ENCODE measurements at places on chromosomes 2 and 18.
A peak's percentile ranks its signal among the peaks of the same experiment; 100 is the strongest.

- H3K4me3 ChIP-seq, result no peak overlapping the region
- H3K27me3 ChIP-seq, result no peaks in the 10 kb centered on the region
- no peak overlapping the region for H3K27ac ChIP-seq
- H3K36me3 ChIP-seq, result peaks cover 5% of the 10 kb centered on the region
- H3K4me1 ChIP-seq, result no peaks in the 10 kb centered on the region
Measured at GRCh38 chr2:97845818-97846217, 132.4 kb downstream of the ZAP70 start.

DNA sequence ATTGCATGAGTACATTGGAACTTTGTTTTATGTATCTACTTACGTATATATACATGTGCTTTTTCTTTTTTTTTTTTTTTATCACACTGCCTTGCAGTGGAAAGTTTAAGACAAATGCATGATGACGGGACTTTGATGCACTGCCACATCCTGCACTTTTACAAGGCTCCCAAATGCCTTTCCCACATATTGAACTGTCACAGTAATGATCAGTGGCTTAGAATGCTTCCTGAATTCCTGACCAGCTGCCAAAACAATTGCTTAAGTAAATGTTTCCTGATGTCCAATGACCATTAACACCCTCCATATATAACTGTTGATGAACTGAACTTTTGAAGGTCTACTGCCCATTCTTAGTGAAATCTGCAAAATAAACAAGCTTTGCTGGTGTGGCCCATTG, 60.2 kb downstream of the LYPD6B start:
- no peak overlapping the region for H3K27ac ChIP-seq
- no peaks in the 10 kb centered on the region for H3K36me3 ChIP-seq

GRCh38 chr18:29191263-29191662, 1014.3 kb upstream of the CDH2 start:
- no peak overlapping the region for H3K4me3 ChIP-seq
- H3K36me3 ChIP-seq, result no peaks in the 10 kb centered on the region
- H3K27ac ChIP-seq, result no peak overlapping the region
- H3K4me1 ChIP-seq, result no peaks in the 10 kb centered on the region
- H3K27me3 ChIP-seq, result no peaks in the 10 kb centered on the region

GRCh38 chr2:234670052-234670451, 173.2 kb upstream of the ARL4C start:
- no peaks in the 10 kb centered on the region for H3K27me3 ChIP-seq
- no peak for DNase-seq
- H3K27ac ChIP-seq, result no peak overlapping the region
- H3K4me3 ChIP-seq, result no peak overlapping the region
- H3K4me1 ChIP-seq, result no peaks in the 10 kb centered on the region

- H3K27ac ChIP-seq, result no peak overlapping the region
- no peak for DNase-seq
- H3K4me1 ChIP-seq, result peaks cover 3% of the 10 kb centered on the region
Measured at GRCh38 chr2:62000538-62000937, 95.1 kb downstream of the COMMD1 start.

DNA sequence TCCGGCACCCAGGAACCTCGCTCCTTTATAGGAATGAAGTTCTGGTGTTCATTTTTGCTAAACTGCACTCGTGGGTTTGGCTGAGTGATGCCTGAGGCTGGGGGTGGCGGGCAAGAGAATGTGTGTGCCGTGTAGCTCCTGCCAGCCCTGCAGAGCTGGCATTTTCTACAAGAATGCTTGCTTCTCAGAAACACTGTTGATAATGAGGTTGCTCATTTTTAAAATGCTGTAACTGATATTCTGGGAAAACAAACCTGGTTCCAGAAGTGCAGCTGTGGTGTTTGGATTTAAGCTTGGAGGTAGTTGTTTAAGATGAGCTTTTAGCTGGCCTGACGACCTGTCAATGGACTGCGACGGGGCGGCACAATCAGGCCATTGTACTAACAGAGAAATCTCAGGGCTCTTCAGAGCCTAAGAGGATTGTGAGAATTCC, 511.9 kb upstream of the TNP1 start:
- H3K4me3 ChIP-seq, result no peak overlapping the region
- DNase-seq, result no peak
- H3K27me3 ChIP-seq, result no peaks in the 10 kb centered on the region

DNA sequence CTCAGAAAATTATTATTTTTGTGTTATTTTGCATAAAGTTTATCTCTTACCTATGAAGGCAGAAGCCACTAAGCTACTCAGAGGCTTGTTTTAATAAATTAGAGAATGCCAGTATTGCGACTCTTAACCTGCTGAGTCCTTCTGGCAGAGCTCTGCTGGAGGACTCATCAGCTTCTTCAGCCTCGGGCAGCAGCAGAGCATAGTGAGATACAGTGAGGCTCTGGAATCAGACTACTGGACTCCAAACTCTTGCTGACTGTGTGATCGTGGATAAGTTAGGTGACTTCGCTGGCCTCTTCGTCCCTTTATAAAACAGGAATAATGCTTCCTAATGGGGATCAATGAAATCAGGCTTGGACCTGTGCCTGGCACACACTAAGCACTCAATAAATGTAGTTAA, 1.7 kb downstream of the PTRHD1 start:
- no peaks in the 10 kb centered on the region for H3K27me3 ChIP-seq
- H3K36me3 ChIP-seq, result no peaks in the 10 kb centered on the region
- DNase-seq, result no peak
- peaks cover 8% of the 10 kb centered on the region for H3K4me1 ChIP-seq

- H3K27me3 ChIP-seq, result no peaks in the 10 kb centered on the region
- H3K36me3 ChIP-seq, result no peaks in the 10 kb centered on the region
- DNase-seq, result no peak
- no peak overlapping the region for H3K4me3 ChIP-seq
- no peaks in the 10 kb centered on the region for H3K4me1 ChIP-seq
Measured at GRCh38 chr2:106098664-106099063, 95.4 kb downstream of the UXS1 start.

- no peaks in the 10 kb centered on the region for H3K27me3 ChIP-seq
- no peak overlapping the region for H3K4me3 ChIP-seq
- no peaks in the 10 kb centered on the region for H3K36me3 ChIP-seq
- no peak for DNase-seq
- H3K27ac ChIP-seq, result no peak overlapping the region
Measured at GRCh38 chr2:853203-853870, 97.3 kb upstream of the SNTG2 start.

DNA sequence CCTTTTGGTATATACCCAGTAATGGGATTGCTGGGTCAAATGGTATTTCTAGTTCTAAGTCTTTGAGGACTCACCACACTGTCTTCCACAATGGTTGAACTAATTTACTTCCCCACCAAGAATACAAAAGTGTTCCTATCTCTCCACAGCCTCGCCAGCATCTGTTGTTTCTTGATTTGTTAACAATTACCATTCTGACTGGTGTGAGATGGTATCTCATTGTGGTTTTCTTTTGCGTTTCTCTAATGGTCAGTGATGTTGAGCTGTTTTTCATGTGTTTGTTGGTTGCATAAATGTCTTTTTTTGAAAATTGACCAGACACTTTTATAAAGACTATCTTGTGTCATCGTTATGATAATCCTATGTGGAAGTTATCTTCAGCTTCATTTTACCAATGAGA, 16.0 kb upstream of the ATP8B1 start:
- H3K27ac ChIP-seq, result peak overlapping the region; percentile 57
- no peaks in the 10 kb centered on the region for H3K36me3 ChIP-seq
- H3K27me3 ChIP-seq, result no peaks in the 10 kb centered on the region
- H3K4me3 ChIP-seq, result no peak overlapping the region
- no peak for DNase-seq

- no peaks in the 10 kb centered on the region for H3K4me1 ChIP-seq
- no peak for DNase-seq
- H3K36me3 ChIP-seq, result no peaks in the 10 kb centered on the region
- no peaks in the 10 kb centered on the region for H3K27me3 ChIP-seq
- no peak overlapping the region for H3K27ac ChIP-seq
Measured at GRCh38 chr2:58870704-58871103, 629.6 kb upstream of the FANCL start.

DNA sequence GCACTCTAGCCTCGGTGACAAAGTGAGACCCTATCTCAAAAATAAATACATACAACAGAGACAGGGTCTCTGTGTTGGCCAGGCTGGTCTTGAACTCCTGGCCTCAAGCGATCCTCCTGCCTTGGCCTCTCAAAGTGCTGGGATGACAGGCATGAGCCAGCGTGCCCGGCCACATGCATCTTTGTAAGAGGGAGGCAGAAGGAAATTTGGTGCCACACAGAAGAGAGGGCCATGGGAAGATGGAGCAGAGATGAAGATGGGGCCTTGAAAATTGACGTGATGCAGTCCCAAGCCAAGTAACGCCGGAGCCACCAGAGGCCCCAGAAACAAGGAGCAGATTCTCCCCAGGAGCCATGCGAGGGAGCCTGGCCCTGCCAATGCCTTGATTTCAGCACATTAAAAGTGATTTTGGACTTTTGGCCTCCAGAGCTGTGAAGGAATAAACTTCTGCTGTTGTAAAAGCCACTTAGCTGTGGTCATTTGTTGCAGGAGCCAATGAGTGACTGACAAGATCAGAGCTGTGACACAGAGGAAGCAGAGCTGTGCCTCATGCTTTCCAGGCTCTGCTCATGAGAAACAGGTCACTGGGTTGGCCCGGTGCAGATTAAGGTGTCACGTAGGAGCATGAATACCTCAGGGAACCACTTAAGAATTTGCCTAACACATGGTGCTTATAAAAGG, 2.7 kb upstream of the SLC66A2 start:
- no peaks in the 10 kb centered on the region for H3K27me3 ChIP-seq
- DNase-seq, result no peak
- no peaks in the 10 kb centered on the region for H3K36me3 ChIP-seq
- H3K4me1 ChIP-seq, result peaks cover 11% of the 10 kb centered on the region
- no peak overlapping the region for H3K4me3 ChIP-seq

GRCh38 chr2:56801214-56801613, 617.4 kb downstream of the CCDC85A start:
- H3K4me3 ChIP-seq, result no peak overlapping the region
- H3K27me3 ChIP-seq, result no peaks in the 10 kb centered on the region
- H3K36me3 ChIP-seq, result no peaks in the 10 kb centered on the region
- no peak overlapping the region for H3K27ac ChIP-seq
- no peak for DNase-seq

DNA sequence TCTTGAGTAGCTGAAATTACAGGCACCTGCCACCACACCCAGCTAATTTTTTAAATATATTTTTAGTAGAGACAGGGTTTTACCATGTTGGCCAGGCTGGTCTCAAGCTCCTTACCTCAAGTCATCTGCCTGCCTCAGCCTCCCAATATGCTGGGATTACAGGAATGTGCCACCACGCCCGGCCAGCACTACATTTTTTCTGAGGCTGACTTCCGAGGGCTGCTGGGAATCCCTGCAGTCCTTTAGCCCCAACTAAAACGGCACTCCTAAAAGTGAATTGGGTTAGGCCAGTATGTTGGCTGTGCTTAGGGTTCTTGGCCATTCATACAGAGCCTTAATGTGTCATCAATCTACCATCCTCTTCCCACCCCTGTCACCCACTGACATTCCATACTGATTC, 375.4 kb downstream of the DCC start:
- no peak overlapping the region for H3K27ac ChIP-seq
- H3K4me3 ChIP-seq, result no peak overlapping the region
- H3K36me3 ChIP-seq, result no peaks in the 10 kb centered on the region
- no peaks in the 10 kb centered on the region for H3K4me1 ChIP-seq

- H3K4me3 ChIP-seq, result no peak overlapping the region
- H3K27me3 ChIP-seq, result no peaks in the 10 kb centered on the region
- H3K27ac ChIP-seq, result peak overlapping the region; percentile 89
- peaks cover 10% of the 10 kb centered on the region for H3K36me3 ChIP-seq
- DNase-seq, result no peak
Measured at GRCh38 chr2:189559579-189560272, 20.9 kb downstream of the SLC40A1 start.

- no peaks in the 10 kb centered on the region for H3K4me1 ChIP-seq
- H3K27me3 ChIP-seq, result no peaks in the 10 kb centered on the region
- no peaks in the 10 kb centered on the region for H3K36me3 ChIP-seq
Measured at GRCh38 chr2:58803192-58803591, 562.1 kb upstream of the FANCL start.

- DNase-seq, result no peak
- H3K36me3 ChIP-seq, result no peaks in the 10 kb centered on the region
- no peak overlapping the region for H3K4me3 ChIP-seq
- H3K4me1 ChIP-seq, result no peaks in the 10 kb centered on the region
- no peaks in the 10 kb centered on the region for H3K27me3 ChIP-seq
- no peak overlapping the region for H3K27ac ChIP-seq
Measured at GRCh38 chr2:165185633-165186032, 18.2 kb downstream of the SCN3A start.

DNA sequence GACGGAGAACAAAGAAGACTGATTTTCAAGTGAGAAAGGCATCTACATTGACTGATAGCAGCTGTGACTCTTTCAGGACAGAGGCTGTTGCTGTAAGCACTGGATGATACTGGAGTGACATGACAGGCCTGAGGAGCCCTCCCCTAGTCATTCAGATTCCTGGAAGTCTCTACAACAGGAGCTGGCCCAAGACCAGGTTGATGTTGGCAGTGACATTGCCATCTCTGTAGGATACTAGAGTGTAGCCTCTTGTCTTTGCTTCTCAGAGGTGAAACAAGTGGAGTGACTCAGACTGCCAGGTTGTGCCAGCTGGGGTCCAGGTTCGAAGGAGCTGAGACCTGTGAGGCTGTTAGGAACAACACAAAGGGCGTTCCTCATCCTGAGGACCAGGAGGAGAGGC, 44.7 kb upstream of the SH3RF3 start:
- H3K4me1 ChIP-seq, result no peaks in the 10 kb centered on the region
- H3K27ac ChIP-seq, result no peak overlapping the region
- H3K4me3 ChIP-seq, result no peak overlapping the region

GRCh38 chr2:27723372-27724144, 48.0 kb upstream of the MRPL33 start:
- H3K27ac ChIP-seq, result peak overlapping the region; percentile 87
- no peaks in the 10 kb centered on the region for H3K27me3 ChIP-seq
- no peak for DNase-seq
- peaks cover 45% of the 10 kb centered on the region for H3K4me1 ChIP-seq
- H3K4me3 ChIP-seq, result no peak overlapping the region

GRCh38 chr18:63476668-63477067, at the start of gene SERPINB5:
Gene SERPINB5, plus strand, starts transcription at chr18:63476958. Its CDS starts 7,471 bp downstream, at chr18:63484429.
- no peaks in the 10 kb centered on the region for H3K36me3 ChIP-seq
- H3K4me3 ChIP-seq, result no peak within 1 kb of the TSS
- DNase-seq, result no peak
- no peaks in the 10 kb centered on the region for H3K4me1 ChIP-seq

DNA sequence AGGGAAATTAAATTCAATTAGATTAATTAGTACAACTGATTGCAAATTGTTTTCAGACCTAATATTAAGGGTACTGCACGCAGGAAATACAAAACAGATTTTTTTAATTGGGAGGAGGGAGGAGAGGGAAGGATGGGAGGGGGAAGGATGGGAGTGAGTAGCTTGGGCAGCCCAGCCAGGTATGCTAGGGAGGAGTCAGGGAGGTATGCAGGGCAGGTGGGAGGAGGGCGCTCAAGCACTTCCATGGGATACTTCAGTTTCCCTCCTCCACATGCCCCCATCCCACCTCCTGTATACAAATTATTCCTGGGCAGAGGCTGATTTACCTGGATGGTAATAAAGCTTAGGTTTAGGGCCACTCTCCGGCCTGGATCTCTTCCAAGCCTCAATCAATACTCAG, 76.6 kb upstream of the CAPN13 start:
- DNase-seq, result no peak
- H3K36me3 ChIP-seq, result no peaks in the 10 kb centered on the region
- H3K4me1 ChIP-seq, result no peaks in the 10 kb centered on the region
- H3K27me3 ChIP-seq, result no peaks in the 10 kb centered on the region

GRCh38 chr2:17309741-17310339, 208.4 kb downstream of the RAD51AP2 start:
- no peaks in the 10 kb centered on the region for H3K27me3 ChIP-seq
- DNase-seq, result no peak
- H3K4me1 ChIP-seq, result no peaks in the 10 kb centered on the region
- H3K27ac ChIP-seq, result no peak overlapping the region
